ENCODE measurements at places on chromosomes 7 and 10. TPM values are rescaled to one million over a fixed set of nuclear protein-coding genes. Genes with fewer than 3 reads are reported as not detected.

CAV1 gene
- 266 TPM for total RNA-seq

- DNase-seq, result no peak
- H3K27ac ChIP-seq, result no peak overlapping the region
- peaks cover 74% of the 10 kb centered on the region for H3K36me3 ChIP-seq
- no peak overlapping the region for H3K4me3 ChIP-seq
- peaks cover 18% of the 10 kb centered on the region for H3K4me1 ChIP-seq
These were observed 49.3 kb upstream of the NCAPG2 start for GRCh38 chr7:158753900-158754299.

- peaks cover 4% of the 10 kb centered on the region for H3K27me3 ChIP-seq
- H3K4me3 ChIP-seq, result no peak overlapping the region
- DNase-seq, result no peak
- no peaks in the 10 kb centered on the region for H3K36me3 ChIP-seq
- no peaks in the 10 kb centered on the region for H3K4me1 ChIP-seq
These were observed 61.5 kb upstream of the GHITM start for GRCh38 chr10:84077768-84078167.

- H3K27ac ChIP-seq, result no peak overlapping the region
- DNase-seq, result no peak
- no peaks in the 10 kb centered on the region for H3K4me1 ChIP-seq
- H3K36me3 ChIP-seq, result no peaks in the 10 kb centered on the region
These were observed 323.5 kb downstream of the PHF14 start for GRCh38 chr7:11297126-11297625.

- H3K4me1 ChIP-seq, result peaks cover 9% of the 10 kb centered on the region
- no peaks in the 10 kb centered on the region for H3K27me3 ChIP-seq
- no peak overlapping the region for H3K4me3 ChIP-seq
- no peak overlapping the region for H3K27ac ChIP-seq
- DNase-seq, result no peak
These were observed 27.9 kb downstream of the CDH23 start for GRCh38 chr10:71424496-71425194.

- no peaks in the 10 kb centered on the region for H3K4me1 ChIP-seq
- no peaks in the 10 kb centered on the region for H3K36me3 ChIP-seq
- H3K27me3 ChIP-seq, result no peaks in the 10 kb centered on the region
- no peak overlapping the region for H3K27ac ChIP-seq
- H3K4me3 ChIP-seq, result no peak overlapping the region
- no peak for DNase-seq
These were observed 8.9 kb downstream of the FBXL13 start for GRCh38 chr7:103065667-103066066.

- no peaks in the 10 kb centered on the region for H3K27me3 ChIP-seq
- H3K4me1 ChIP-seq, result no peaks in the 10 kb centered on the region
- H3K36me3 ChIP-seq, result no peaks in the 10 kb centered on the region
- no peak overlapping the region for H3K27ac ChIP-seq
- H3K4me3 ChIP-seq, result no peak overlapping the region
These were observed 255.0 kb downstream of the ADK start for GRCh38 chr10:74406006-74406405.

DNA sequence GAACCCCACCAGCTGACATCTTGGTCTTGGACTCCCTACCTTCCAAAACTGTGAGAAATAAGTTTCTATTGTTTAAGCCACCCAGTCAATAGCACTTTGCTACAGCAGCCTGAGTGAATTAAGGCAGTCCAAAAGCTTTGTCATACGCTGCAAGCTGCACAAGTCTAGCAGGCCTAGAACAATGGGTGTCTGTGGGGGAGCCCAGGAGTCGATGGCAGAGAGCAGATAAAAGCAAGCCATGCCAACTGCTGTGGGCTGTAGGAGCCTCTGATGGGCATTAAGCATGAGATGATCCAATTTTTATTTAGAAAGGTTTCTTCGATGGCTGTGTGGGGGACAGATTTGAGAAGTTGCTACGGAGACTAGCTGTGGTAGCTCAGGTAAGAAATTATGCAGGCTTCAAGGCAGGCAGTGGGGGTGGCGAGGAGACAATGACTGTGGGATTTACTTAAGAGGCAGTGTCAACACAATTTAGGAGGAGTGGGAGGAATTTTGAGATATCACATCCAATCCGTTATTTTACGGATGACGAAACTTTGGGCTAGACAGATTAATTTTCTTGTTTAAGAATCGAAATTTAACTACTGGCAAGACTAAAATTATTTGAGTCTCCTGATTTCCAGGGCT, 110.4 kb downstream of the NRCAM start:
- peaks cover 7% of the 10 kb centered on the region for H3K27me3 ChIP-seq
- no peaks in the 10 kb centered on the region for H3K36me3 ChIP-seq
- no peak overlapping the region for H3K27ac ChIP-seq
- no peak overlapping the region for H3K4me3 ChIP-seq
- no peaks in the 10 kb centered on the region for H3K4me1 ChIP-seq

DNA sequence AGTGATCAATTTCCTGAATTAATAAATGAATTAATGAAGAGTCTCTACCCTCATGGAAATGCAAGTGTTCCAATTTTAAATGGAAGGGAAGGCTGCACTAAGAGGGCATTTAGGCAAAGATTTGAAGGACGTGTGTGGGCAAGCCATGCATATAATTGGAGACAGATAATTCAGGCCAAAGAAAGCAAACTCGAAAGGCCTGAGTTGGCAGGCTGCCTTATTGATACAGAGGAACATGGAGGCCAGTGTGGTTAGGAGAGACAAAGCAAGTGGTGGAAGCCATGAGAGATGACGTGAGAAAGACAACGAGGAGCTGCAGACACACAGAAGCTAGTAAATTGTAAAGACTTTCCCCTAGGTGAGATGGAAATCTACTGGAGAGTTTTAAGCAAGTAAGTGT, 15.4 kb upstream of the PCLO start:
- no peak overlapping the region for H3K4me3 ChIP-seq
- no peak overlapping the region for H3K27ac ChIP-seq
- H3K4me1 ChIP-seq, result no peaks in the 10 kb centered on the region
- DNase-seq, result no peak

ADARB2 gene
- total RNA-seq, result 0.11 TPM

ANKRD1 gene
- 2,047 TPM for total RNA-seq

ECD gene
- 15.8 TPM for total RNA-seq

GRCh38 chr7:55247428-55247827, 117.7 kb upstream of the LANCL2 start:
- DNase-seq, result no peak
- peaks cover 23% of the 10 kb centered on the region for H3K27me3 ChIP-seq
- H3K4me3 ChIP-seq, result no peak overlapping the region
- H3K27ac ChIP-seq, result no peak overlapping the region
- H3K4me1 ChIP-seq, result no peaks in the 10 kb centered on the region

- peaks cover 26% of the 10 kb centered on the region for H3K4me1 ChIP-seq
- H3K27me3 ChIP-seq, result peaks cover 49% of the 10 kb centered on the region
- no peaks in the 10 kb centered on the region for H3K36me3 ChIP-seq
- H3K4me3 ChIP-seq, result peak overlapping the region; percentile 83
These were observed 1.2 kb downstream of the MACROH2A2 start for GRCh38 chr10:70053841-70054288.

DNA sequence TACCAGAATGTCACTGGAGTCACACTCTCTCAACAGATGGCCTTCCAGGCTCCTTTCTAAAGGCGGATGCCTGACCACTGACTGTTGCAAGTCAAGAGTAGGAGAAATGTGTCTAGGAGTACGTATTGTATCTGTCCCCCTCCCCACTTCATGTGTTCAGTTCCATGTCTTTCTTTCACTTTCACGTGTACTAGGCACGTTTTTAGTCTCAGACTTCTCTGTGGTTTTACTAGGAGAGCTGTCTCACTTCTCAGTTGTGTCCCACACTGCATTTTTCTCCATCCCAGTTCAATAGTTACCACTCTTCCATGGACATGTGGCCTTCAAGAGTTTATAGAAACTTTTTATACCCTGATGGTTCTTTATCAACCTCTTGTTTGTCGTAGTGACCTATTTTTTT, 893.0 kb downstream of the NRG3 start:
- DNase-seq, result no peak
- no peaks in the 10 kb centered on the region for H3K4me1 ChIP-seq
- no peak overlapping the region for H3K27ac ChIP-seq
- no peaks in the 10 kb centered on the region for H3K27me3 ChIP-seq
- H3K4me3 ChIP-seq, result no peak overlapping the region
- no peaks in the 10 kb centered on the region for H3K36me3 ChIP-seq

DNA sequence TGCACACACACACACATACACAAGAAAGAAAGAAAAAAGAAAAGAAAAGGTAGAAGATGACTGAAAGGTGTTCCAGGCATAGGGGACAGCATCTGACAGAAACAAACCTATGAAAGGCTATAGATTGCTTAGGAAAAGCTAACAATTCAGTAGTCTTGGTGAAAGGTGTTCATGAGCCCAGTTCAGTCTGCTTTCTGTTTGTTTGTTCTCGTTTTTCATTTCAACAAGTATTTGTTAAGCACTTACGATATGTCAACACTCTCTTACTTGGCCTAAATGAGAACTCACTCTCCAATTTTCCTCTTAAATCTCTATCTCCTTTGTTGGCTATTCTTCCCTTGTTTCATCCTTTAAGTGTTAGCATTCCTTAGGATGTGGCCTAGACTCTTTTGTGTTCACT, 133.2 kb downstream of the GRM8 start:
- H3K36me3 ChIP-seq, result no peaks in the 10 kb centered on the region
- DNase-seq, result no peak
- no peaks in the 10 kb centered on the region for H3K27me3 ChIP-seq
- H3K27ac ChIP-seq, result no peak overlapping the region

Measured in left ventricle myocardium inferior (tissue), 1 donor.